ENCODE measurements at places on chromosomes 2 and 18. TPM values are rescaled to one million over a fixed set of nuclear protein-coding genes. Genes with fewer than 3 reads are reported as not detected.

DNA sequence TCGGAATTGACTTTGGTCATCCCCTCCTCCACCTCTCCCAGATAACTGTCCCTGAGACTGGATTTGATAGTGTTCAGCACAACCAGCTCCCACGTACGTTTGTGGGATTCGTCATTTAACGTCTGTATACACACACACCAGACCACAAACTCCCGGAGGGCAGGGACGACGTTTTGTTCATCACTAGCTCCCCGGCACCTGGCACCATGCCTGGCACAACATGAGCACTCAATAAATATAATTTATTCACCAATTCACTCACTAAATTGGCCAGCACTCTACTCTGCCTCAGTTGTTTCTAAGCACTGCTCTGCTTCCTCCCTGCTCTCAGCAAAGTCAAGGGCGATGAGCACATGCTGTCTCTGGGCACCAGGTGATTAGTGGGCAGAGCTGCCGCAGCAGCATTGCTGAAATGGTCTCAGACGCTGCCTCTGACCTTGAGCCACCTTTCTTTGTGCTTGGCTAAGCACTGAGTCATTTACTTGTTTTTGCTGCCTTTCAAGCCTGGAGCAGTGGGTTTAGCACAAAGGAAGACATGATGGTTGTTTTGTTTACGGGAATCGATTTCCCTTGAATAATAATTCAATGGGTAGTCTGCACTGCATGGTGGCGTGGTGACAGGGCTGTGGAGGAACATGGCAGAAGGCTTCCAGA lies 19.3 kb upstream of the LOXHD1 start:
- peaks cover 5% of the 10 kb centered on the region for H3K4me1 ChIP-seq
- peak overlapping the region; percentile 7 for H3K4me3 ChIP-seq
- peak overlapping the region; percentile 88 for H3K27ac ChIP-seq
- DNase-seq: peak; percentile 74

GRCh38 chr2:41579806-41580205 lies 468.0 kb upstream of the PKDCC start:
- H3K36me3 ChIP-seq: no peaks in the 10 kb centered on the region
- no peak overlapping the region for H3K4me3 ChIP-seq
- H3K27me3 ChIP-seq: no peaks in the 10 kb centered on the region

DNA sequence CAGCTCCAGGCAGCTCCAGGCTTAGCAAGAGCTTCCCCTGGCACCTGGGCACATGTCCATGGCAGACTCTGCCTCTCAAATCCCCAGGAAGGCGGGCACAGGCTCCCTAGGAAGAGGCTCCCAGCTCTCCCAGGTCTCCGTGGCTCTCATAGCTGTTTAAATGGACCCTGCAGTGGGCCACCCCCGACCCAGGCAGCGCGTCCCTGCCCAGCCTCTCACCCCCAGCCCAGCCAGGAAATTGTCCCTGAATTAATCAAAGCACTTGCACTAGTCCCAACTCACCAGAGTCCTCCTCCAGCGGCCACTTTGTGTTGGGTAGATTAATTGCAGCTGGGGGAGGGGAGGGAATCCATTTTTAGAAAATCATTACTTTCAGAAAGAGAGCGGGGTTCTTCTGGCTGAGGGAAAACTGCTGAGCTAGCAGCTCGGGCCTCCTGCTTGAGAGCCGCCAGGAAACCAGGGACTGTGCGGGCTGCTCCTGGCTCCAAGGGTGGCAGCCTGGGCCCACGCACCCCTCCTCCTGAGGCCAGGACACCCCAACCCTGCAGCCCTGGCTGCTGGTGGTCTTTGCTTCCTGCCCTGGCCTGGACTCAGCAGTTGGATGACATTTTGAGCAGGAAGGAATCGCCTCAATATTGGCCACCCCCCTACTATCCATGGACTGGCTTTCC lies 36.0 kb downstream of the SMAD7 start:
- H3K27ac ChIP-seq: no peak overlapping the region
- no peaks in the 10 kb centered on the region for H3K27me3 ChIP-seq
- DNase-seq: no peak
- peaks cover 20% of the 10 kb centered on the region for H3K4me1 ChIP-seq
- no peak overlapping the region for H3K4me3 ChIP-seq
- no peaks in the 10 kb centered on the region for H3K36me3 ChIP-seq

GRCh38 chr2:45114221-45114955 lies 105.1 kb upstream of the SIX2 start:
- H3K4me1 ChIP-seq: no peaks in the 10 kb centered on the region
- H3K27ac ChIP-seq: no peak overlapping the region
- DNase-seq: no peak

DNA sequence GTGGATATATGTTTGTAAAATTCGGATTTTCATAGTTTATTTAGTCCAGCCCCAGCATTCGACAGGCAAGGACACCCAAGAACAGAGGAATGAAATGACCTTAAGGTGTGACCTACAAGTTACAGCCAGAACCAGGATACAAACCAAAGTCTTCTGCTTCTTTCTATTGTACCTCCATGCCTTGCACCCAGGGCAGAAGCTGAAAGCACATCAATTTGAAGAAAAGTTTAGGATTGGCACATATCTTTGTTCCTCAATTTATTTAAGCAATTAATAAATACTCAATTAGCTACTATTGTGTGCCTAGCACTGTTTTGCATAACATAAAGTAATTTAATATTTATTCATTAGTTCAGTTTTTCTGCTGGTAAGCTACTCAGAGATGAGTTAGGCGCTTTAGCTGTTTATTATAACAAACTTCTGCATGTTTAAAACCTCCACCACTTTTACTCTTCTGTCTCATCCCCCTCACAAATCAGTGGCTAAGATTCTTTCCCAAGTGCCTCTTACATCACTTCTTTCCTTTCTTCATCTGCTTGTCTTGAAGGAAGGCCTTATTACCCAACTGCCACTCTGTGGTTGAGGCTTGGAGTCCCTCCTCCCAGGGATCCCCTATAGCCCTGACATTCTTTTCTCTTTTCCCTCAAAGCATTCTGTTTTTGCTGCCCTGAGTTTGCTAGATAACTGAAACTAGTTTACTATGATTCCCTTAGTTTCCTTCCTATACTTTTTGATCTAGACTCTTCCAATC lies 37.1 kb upstream of the DARS1 start:
- no peaks in the 10 kb centered on the region for H3K27me3 ChIP-seq
- no peaks in the 10 kb centered on the region for H3K36me3 ChIP-seq
- H3K4me3 ChIP-seq: no peak overlapping the region
- DNase-seq: no peak
- no peak overlapping the region for H3K27ac ChIP-seq

DNA sequence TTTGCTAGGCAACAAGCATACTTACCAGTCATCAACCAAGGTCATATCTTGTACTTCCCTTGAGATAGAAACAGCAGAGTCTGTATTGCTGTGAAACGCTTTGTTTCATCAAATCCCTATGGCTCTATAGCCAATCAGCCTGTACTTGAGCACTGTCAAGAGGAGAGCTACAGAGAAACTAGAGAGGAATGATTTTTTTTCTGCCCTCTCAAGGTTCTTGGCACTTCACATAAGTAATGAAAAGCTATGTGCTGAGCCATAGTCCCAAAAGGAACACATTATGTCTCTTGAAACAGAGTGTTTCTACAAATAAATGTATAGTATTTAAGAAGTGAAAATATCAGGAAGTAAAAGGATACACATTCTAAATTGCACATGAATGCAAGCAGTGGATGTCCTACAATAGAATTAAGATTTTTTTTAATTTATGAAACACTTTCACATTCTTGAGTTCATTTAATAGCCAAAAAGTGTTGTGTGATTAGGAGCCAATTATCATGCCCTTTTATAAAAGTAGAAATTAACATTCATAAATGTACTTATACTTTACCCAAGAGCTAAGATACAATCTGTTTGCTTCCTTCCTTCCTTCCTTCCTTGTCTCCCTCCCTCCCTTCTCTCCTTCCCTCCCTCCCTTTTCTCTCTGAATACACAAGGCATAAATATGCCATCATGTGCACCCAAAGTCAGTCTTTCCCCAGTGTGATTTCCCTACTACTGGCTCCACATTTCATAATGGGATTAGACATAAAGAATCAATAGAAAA lies 131.8 kb downstream of the CSRNP3 start:
- peaks cover 13% of the 10 kb centered on the region for H3K4me1 ChIP-seq
- no peaks in the 10 kb centered on the region for H3K27me3 ChIP-seq
- no peak overlapping the region for H3K4me3 ChIP-seq
- no peak for DNase-seq
- no peak overlapping the region for H3K27ac ChIP-seq
- H3K36me3 ChIP-seq: no peaks in the 10 kb centered on the region

Gene AQP12A
- polyA plus RNA-seq: not detected

Gene DSG1
- not detected for polyA plus RNA-seq

Gene GIGYF2
- polyA plus RNA-seq: 13.5 TPM

Gene CD8B2
- not detected for polyA plus RNA-seq

Gene MARCO
- 19.1 TPM for polyA plus RNA-seq

All from adrenal gland (tissue), 19 donors.